ENCODE measurements at places on chromosomes 12 and 14.

GRCh38 chr14:103535081-103535890 is 6.3 kb downstream of the TRMT61A start:
- no peak for DNase-seq

DNA sequence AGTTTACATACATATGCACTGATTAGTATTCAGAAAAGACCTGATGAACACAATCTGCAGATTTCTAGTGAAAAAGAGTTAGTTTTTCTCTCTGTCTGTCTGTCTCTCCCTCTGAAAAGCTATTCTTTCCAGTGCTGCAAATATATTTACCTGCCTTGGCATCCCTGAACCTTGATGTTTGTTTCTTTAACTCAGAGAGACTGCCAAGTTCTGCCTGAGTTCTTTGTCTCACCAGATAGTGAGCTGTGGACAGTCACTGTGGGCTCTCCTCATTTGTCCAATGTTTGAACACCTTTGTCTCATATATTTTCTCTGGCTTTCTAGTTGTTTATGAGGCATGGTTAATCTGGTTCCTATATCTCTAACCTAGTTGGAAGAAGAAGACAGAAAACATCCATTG is 250.4 kb downstream of the SOX5 start:
- no peak for DNase-seq

DNA sequence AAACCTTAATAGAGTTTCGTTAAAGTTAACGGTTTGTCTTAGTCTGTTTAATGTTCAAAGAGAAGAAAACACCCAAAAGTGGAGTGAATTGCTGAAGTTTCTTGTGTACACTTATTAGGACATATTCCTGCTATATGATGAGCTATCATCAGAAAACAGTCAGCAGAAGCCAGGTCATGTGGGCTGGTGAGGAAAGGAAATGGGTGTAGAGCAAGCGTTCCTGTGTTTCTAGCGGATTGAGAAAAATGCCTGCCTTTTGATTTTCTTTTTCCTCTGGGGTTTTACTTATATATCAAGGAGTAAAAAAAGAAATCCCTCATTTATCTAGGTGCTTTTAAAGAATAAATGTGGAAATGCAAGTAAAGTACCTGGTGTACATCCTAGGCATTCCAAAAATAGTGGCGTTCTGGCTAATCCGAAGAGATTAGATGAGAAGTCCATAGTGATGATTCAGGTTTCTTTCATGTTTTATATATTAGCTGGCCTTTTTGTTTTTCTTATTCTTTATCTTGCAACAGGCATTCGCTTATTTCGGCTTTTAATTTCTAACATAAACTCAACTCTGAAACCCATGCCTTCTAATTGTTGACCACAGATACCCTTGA is 50.7 kb downstream of the FLRT2 start:
- DNase-seq: no peak

- DNase-seq: no peak
These were observed 358.9 kb downstream of the NPAS3 start for GRCh38 chr14:33297565-33297964.

- DNase-seq: no peak
These were observed 53.6 kb downstream of the C12orf42 start for GRCh38 chr12:103442182-103442555.

- no peak for DNase-seq
These were observed 6.1 kb upstream of the AMIGO2 start for GRCh38 chr12:47085815-47086252.

GRCh38 chr12:65419284-65420072 is 141.0 kb downstream of the MSRB3 start:
- DNase-seq: no peak

DNA sequence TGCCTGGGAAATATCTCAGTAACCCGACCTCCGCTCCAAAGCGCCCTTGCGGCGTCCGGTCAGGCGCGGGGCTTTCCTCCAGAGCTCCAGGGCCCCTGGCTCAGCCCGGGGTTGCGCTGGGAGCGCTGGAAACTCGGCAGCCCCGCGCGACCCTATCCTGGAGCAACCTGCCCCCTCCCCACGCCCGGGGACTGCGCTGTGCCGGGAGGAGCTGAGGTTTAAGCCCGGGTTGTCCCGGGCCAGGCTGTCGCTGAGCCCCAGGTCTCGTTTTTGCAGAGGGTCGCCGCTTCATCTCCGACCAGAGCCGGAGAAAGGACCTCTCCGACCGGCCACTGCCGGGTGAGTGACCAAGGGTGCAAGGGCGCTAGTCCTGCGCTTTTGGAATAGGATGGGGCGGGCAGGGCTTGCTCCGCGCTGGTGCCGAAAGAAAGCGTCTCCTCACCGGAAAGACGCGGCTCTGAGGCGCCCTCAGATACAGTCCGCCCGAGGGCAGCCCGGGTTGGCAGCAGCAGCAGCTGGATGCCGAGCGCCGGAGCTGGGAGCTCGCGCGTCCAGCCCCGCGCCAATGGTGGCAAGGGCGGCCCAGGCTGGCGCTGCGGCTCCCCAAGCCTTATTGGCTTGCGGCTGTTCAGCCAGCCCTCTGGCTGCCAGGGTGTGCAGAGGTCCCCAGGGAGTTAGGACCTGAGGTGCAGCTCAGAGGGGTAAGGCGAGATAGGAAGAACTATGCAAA is 1.5 kb downstream of the SPX start:
- peak; percentile 38 for DNase-seq

GRCh38 chr14:104146651-104147345 is 8.4 kb downstream of the KIF26A start:
- no peak for DNase-seq

DNA sequence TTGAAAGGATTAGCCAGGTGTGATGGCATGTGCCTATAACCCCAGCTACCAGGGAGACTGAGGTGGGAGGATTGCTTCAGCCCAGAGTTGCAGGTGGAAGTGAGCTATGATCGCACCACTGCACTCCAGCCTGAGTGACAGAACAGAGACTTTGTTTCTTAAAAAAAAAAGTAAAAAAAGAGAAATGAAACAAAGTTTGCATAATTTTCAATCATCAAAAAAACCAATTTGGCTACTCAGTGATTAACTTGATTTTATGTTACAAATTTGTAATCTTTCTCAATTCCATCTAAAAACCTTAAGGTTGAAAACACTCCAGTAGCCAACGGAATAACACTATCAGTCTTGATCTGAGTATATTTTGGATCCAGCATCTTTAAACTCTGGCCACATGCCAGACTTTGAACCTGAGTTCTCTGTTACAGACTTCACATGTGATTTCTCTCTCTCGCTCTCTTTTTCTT is 12.6 kb upstream of the DENND5B start:
- DNase-seq: no peak

GRCh38 chr12:20748198-20748597 is 53.1 kb downstream of the SLCO1C1 start:
- DNase-seq: no peak

- DNase-seq: no peak
These were observed 202.9 kb upstream of the CDKN3 start for GRCh38 chr14:54193871-54194270.

- DNase-seq: no peak
These were observed 54.1 kb downstream of the CEP83 start for GRCh38 chr12:94405413-94406116.

DNA sequence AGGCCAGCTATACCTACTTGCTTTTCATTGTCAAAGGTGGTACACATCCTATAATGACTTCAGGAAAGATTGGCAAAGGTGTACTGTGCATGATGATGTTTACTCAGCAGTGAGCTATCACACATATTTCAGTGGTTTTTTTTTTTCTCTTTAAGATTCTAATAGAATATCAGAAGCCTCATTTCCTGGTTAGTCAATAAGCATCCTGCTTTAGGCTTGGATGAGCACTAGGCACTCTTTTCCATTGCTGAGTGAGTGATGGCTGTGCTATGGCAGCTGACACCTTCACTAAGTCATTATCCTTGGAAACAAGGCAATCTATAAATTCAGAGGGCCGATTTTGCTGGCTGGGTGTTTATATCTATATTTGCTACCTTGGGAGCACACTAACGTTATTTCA is 161.1 kb upstream of the RASSF8 start:
- DNase-seq: no peak

DNA sequence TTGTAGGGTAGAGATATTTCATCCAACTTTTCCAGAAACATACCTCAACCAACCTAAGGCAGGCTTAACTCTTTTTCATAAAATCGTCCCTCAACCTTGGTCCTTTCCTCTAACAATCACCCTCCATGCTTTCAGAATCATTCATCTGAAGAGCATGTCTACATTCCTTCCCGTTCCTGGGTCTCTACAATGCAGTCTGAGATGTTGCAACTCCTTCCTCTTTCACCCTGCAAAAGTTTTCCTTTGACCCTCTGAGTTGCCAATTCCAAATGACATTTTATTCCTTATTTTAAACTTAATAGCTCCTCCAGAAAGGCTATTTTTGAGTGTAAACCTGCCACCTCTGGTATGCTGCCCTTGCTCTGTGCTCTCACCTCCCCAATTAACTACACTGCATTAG is 16.7 kb downstream of the SLC7A7 start:
- no peak for DNase-seq

GRCh38 chr12:121420109-121420508 is 20.2 kb downstream of the RNF34 start:
- no peak for DNase-seq

DNA sequence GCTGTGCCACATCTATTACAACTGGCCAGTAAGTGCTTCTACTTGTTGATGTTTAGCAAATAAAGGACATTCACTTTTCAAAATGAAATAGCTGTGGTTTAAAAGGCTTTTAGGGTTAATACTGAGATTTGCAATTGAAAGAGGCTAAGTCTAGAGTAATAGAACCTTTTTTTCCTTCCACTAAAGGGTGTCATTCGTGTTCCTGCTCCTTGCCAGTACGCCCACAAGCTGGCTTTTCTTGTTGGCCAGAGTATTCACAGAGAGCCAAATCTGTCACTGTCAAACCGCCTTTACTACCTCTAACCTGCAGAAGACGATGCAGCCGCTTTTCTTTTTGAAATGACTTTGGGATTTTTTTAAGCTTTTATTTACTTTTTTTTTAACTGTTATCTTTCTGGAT is 33.6 kb downstream of the PIWIL1 start:
- no peak for DNase-seq

DNA sequence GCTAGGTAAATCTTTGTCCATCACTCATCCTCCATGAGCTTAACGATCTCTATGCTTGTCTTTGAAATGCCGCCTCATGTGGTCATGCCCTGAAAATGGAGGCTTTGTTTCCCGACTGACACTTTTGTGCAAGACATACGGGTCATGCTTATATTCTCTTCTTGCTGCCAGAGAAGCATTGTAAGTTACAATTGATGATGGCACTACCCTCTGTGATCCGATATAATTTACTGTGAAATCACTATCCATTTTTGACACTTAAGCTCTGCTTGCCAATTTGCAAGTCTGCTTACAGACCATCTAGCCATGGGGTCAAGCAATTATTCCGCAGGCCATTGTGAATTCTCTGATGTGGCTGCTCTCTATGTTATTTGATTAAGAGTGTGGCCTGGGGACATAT is 650.0 kb downstream of the FLRT2 start:
- no peak for DNase-seq

- no peak for DNase-seq
These were observed 17.8 kb downstream of the EFCAB11 start for GRCh38 chr14:89936654-89937185.

DNA sequence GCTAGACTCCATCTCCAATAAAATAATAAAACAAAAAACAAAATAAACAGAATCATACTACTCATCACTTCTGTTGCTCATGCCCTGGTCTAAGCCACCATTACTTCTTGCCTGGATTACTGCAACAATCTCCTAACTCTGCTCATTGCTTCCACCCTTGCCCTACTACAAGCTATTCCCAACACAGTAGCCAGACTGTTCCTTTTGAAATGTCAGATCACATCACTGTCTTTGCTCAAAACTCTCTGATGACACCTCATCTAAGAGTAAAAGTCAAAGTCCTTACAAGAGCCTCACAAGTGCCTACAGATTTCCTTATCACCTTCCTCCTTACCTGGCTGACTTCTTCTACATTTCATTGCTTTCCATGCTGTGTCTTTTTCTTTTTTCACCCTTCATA is 10.0 kb downstream of the FBXO33 start:
- DNase-seq: no peak

GRCh38 chr12:66776974-66777373 is 98.1 kb upstream of the GRIP1 start:
- peak; percentile 7 for DNase-seq

DNA sequence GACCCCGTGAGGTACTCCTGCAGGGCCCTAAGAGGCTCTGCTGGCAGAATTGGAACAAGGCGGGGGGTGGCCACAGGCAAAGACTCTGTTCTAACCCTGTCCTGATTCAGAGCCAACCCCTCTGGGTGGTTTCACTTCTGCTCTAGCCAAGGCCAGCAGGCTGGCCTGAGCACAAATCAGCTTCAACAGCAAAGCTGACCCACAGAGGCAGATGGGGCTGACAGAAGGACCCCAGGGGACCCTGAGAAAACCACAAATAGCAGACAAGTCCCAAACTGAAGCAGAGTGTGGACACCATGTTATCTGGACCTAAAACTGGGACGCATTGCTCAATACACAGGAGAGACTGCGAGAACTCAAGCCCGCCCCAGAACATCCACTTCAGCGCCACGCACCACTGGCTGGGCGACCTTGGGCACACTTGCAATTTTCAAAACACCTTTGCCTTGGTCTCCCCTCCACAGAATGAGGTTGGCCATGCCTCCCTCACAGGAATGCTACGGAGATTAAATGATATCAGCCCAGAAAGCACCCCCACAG is 76.4 kb upstream of the DICER1 start:
- DNase-seq: no peak

- DNase-seq: no peak
These were observed 2.2 kb downstream of the LRFN5 start for GRCh38 chr14:41608681-41609390.

DNA sequence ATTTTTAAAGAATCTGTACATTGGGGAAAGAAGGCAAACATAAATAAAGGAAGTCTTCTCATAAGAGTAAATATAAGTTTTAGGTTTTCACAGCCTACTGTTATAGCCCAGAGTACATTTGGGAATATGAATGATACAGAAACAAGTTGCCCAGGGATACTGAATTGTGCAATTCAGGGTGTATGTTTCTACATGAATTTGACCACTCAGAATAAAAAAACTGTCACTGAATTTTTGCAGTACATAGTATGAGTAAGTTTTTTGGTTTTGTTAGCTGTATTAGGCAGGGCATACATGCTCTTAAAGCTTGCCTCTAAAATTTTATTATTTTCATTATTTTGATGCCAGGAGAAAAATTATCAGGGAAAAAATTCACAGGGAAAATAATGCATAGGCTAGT is 6.6 kb upstream of the PCNX4 start:
- no peak for DNase-seq

Measured in activated T-cell treated with anti-CD3 and anti-CD28 coated beads for 1 hour (primary cell).